Fibroblast of skin of right biceps (primary cell): ENCODE measurements at places on chromosomes 3 and 15.

DNA sequence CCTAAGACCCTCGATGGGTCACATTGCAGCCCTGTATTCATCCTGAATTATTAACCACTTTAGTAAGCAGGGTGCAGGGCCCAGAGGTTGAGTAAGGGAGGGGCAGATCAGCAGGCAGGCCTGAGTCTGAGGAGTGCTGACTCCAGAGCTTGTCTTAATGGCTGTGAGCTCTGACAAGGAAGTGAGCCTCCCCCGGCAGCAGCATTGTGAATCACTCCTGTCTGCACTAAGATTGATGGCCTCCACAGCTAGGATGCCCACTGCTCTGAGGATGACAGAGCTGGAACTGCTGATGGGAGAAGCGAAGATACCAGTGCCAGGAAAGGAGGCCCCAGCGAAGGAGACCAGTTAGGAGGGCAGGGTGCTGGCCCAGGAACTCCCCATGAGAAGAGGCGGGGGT is 46.5 kb upstream of the CCDC174 start:
- DNase-seq = peak; percentile 73

DNA sequence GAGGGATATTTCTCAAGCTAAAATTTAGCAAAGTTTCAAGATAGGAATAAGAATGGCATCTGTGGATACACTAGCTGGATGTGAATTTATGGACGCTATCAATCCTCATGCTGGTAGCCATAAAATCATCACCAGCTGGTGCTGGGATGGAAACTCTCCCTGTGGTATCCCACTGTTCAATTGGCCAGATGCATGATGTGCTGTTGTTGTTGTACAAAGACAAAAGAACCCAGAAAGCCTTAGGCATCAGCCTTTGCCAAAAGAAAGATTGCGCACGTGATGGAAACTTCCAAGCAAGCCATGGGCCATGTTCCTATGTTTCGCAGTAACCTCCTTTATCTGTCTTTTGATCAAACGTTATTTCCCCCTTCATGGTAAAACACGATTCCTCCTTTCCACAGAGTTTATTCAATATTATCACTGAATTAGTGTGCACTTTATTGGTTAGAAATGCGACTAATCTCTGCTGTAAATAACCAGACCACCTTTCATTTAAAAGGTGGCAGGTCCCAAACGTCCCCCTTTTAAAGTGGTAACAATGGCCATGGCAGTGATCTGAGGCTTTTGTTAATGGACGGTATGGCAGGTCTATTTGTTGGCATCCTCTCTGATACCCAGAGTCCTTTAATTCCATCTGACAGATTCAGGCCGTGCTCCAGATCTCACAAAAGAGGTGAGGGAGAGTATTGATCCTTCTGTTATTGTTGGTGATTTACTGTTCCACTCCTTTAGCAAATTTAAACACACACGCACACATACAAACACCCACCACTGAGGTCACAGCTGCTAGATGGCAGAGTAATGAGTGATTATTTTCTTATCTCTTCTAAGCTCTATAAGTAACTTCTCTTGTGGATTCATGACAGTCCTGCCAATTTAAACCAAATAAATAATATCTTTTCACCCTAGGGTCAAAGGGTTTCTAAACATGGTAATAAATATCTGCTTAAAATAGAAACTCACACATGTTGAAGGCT is 291.2 kb upstream of the KCNMB2 start:
- DNase-seq = no peak

- no peak for DNase-seq
These were observed 396.6 kb downstream of the SOX2 start for GRCh38 chr3:182108371-182108770.

DNA sequence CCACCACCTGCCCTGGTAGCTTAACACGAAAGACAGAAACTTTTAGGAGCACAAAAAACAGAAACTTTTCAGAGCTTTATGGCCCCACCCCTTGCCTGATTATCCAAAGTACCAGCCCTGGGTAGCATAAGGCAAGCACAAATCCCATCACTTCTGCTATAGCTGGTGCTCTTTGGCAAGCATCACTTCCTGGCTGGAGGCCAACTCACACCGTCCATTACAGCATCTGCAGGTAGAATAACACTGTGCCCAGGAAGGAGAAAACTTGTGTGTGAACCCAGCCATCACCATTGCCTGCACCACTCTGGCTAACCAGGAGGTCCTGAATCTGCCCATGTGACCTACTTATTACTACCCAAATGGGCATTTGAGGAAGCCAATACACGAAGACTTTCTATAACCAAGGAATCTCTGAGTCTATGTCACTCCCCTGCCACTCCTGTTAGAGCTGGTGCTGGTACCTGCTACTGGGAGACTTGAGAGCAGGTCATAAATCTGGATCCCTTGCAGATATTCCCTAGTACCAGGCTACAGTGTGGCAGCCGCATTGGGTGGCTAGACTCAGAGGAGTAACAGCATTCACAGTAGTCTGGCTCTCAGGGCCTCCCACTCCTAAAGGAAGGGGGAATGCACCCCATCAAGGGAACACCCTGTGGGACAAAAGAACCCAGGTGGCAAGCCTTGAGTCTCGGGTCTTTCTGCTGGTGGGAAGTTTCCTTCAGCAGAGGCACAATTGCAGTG is 73.3 kb upstream of the AKAP13 start:
- DNase-seq = no peak

- DNase-seq = no peak
These were observed 58.8 kb downstream of the ADAM10 start for GRCh38 chr15:58690703-58691102.

- DNase-seq = no peak
These were observed 16.1 kb downstream of the ZNF106 start for GRCh38 chr15:42474827-42475226.

DNA sequence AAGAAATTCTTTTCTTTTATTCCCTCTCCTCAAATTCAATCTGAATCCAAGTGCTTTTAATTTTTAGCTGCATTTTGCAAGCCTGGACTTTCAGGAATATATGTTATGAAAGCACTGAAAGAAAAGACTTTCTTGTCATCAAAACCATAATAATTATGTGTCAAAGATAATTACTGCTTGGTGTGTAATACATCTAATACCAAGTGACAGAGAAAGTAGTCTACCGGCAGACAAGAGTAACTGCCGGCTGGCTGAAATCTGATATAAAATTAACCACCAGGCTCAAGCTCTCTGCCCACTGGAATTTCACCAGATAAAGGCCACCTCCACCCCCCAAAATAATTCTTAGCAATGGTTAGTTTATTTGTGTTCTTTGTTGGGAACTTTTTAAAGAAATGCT is 220.9 kb upstream of the CDIN1 start:
- DNase-seq = peak; percentile 65

- DNase-seq = peak; percentile 93
These were observed 79.3 kb downstream of the ADAMTSL3 start for GRCh38 chr15:83733206-83733605.

GRCh38 chr3:183375787-183376186 is 52.6 kb downstream of the MCF2L2 start:
- DNase-seq = no peak

DNA sequence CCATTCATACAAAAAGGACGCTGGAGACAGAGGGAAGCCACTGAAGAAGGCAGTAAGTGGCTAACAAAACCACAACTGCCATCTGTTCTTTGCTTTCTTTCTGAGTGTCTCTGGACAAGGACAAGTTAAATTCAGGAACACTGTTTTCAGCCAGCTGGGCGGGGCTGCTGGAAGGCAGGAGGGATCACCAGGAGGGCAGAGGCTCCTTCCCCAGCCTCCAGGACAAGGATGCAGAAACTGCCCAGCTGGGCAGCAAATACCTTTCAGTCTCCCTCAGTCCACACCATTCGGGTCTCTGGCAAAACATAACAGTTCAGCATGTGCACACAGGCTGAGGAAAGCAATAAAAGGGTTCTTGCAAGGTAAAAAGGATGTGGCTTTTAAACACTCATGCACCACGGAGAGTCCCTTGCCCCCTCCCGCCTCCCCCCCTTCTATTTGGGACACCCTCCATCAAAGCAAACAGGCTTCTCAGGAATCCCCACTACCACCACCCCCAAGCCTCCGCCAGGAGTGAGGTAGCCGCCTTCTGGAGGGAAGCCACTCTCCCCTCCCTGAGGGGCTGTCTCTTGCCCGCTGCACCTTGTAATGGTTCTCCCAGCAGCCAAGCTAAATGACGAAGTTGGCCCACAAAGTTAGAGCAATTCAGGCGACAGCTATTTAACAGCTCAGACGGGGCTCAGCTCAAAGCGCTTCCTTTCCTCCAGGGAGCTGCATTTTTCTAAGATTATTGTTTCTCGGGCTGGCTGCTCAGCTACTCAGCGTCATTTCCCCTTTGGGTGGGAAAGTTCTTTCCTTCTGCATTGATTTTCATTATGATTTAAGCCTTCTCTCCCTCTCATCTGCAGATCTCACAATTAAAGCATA is 3.8 kb downstream of the HEG1 start:
- peak; percentile 98 for DNase-seq

GRCh38 chr15:67731112-67731721 is 94.1 kb upstream of the SKOR1 start:
- DNase-seq = no peak

DNA sequence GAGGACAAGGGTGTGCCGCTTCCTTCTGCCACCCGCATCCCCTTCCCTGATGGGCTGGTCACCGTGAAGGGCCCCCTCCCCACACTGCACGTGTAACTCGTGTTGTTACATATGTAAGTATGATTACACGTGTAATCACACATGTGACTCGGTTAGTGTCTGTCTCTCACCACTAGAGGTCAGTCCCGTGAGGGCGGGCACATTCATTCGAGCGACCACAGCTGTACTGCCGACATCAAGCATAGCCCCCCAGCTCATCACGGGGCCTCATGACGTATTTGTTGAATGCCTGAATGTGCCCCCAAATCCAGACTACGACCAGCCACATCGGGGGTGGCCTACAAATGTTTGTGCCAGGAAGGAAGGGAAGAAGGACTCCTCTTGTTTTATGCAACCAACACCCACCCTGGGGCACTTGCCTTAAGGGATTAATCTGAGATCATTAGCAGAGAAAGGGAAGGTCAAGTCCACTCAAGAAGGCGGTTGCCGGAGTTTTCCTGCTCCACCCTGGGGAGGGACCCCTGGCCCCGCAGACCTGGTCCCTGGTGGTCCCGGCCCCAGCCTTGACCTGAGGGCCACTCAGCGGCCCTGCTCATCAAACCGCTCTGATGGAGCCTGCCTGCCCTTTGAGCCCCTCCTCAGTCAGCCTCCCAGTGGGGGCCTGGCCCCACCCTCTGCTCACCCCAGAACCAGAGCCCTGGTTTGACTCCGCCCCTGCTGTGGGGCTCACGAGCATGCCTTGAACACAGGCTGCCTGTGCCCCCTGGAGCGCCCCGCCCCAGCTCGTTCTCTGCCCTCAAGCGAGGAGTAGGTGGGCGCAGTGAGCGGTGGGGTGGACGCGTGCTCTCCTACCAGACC is 52.8 kb downstream of the RGMA start:
- DNase-seq = peak; percentile 53

GRCh38 chr3:24367216-24367615 is 127.4 kb downstream of the THRB start:
- DNase-seq = no peak

GRCh38 chr15:80585544-80586018 is 109.5 kb upstream of the ABHD17C start:
- DNase-seq = no peak

DNA sequence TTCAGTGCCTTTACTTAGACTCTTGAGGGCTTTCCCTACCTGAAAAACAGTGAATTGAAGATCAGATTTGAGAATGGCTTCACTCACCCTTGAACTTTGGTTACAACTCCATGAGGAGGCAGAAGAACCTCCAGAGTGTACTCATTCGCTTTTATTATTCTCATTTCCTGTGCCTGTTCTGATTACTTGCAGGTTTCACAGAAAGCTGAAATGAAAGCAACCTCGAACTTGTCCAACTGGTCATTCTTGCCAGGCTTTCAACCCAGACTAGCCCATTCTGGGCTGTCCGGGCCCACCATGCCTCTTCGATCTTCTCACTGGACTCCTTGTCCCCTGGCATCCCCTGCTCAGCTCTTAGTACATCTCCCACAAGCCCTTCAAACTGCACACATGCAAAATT is 20.2 kb upstream of the THUMPD3 start:
- no peak for DNase-seq

GRCh38 chr3:8456412-8456811 is 45.2 kb upstream of the LMCD1 start:
- no peak for DNase-seq

GRCh38 chr3:126494204-126494969 is 18.7 kb upstream of the ZXDC start:
- no peak for DNase-seq

DNA sequence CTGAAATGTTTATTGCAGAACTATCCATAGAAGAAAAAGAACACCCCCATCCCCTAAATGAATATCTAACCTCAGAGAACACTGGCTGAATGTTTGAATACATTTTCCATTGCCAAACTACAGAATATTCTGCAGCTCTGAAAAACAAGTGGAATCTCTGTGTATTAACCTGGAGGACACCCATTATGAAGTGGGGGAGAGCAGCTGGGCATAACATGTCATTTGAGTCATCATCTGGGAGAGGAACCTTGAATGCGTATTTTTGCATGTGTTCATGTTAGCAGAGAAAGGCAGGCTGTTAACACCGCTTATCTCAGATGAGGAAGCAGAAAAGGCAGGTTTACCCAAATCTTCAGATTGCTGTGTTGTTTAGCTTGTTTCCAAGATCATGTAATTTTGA is 31.5 kb downstream of the ESYT3 start:
- peak; percentile 18 for DNase-seq

- DNase-seq = no peak
These were observed 8.0 kb downstream of the LOXL1 start for GRCh38 chr15:73934281-73934680.

DNA sequence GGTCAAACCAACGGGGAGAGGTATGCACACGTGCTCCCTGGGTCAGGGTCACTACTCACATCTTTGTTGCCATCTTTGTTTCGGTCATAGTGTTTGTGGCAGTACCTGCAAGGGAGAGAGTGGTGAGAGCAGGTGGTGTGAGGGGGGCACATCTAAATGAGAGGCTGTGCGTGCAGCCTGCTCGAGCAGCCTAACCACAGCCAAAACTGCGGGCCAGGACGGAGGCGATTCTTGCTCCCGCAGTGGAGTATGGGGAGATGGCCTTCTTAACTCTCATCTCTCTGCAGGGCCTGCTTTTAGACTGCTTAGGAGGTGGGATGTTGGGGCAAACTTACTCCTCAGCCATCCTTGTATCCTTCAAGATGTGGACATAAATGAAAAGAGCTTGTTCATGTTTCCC is 6.9 kb upstream of the PLA2G4F start:
- no peak for DNase-seq

DNA sequence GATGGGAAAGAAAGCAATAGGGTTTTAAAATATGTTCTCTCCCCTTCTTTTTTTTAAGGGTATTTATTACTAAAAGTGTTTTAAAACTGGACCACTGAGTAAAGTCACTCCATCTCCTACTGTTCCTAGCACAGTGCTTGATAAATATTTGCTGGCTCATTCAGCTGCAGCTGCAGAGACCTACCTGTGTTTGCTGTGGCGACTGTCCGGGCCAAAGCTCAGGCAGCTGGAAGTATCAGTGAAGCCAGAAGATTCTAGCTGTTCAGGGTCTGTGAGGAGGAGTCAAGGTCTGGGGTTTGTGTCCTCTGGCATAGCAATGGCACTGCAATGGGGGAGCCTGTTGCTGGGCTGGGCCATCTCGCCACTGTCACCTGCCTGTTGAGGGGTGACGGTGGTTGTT is 109.9 kb downstream of the RPLP1 start:
- no peak for DNase-seq

GRCh38 chr3:165159760-165160421 is 36.3 kb downstream of the SLITRK3 start:
- no peak for DNase-seq

- no peak for DNase-seq
These were observed 785 bp upstream of the IQCF5 start for GRCh38 chr3:51876186-51876585.
